Smooth muscle cell of bladder (primary cell): ENCODE measurements at places on chromosomes 6 and 20. TPM values are rescaled to one million over a fixed set of nuclear protein-coding genes. Genes with fewer than 3 reads are reported as not detected.

TFAP2A gene
- under 0.01 TPM in 2 replicates for total RNA-seq

SLC22A3 gene
- 0.43 and 3.0 TPM in 2 replicates for total RNA-seq

SAMD5 gene
- total RNA-seq = 0.43 and 0.92 TPM in 2 replicates

SMLR1 gene
- total RNA-seq = not detected in 2 replicates

MYO6 gene
- total RNA-seq = 12.5 and 14.0 TPM in 2 replicates

POM121L2 gene
- not detected in 2 replicates for total RNA-seq

KCNK15 gene
- 0.28 and 0.83 TPM in 2 replicates for total RNA-seq
